CD4-positive, alpha-beta T cell treated with Interleukin-2 at 100 ng/mL for 4 hours (primary cell): ENCODE measurements at places on chromosomes 5 and 9.

DNA sequence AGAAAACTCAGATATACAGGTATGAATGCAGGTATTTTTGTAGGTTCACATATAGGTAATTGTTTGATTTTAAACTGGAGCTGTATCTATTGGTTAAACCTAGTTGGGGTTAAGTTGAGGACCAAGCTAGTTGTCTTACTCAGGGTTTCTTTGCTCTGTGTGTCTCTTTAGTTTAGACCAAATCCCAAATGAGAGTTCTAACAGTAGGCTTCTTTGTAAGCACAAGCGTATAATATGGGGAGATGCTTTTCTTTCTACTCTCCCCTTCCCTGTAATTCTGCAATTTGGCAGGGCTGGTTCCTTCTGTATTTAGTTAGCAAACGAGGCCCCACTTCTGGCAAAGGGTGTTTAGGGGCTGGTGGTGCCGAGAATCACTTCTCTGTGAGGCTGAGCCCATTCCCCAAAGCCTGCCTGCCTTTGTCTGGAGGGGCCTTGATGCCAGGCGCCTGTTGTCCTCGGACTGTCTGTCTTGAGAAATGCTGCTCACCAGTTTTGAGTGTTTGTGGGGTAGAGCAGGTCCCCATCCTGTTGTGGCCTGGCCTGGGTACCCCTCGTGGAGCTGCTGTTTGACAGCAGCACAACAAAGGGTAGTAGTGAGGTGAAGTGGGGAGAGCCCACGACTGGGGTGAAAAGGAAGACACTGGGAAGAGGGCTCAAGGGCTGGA is 259.3 kb downstream of the FANCC start:
- no peak for DNase-seq

DNA sequence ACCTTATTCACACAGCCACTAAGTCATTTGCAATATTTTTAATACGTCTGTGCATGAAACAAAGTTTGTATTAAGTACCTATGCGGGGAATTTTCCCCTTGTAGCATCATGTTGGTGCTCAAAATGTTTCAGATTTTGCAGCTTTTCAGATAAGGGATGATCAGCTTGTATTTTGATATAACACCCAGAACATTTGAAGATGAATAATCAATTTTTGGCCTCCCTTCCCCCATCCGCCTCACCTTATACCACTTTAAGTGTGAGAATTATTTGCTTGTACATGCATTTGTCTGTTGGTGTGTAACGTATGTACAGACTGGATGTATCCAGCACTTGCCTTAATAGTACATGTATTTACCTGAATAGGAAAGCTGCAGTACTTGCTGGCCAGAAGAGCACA is 1.7 kb downstream of the JAK2 start:
- DNase-seq = no peak

- DNase-seq = peak; percentile 8
These were observed 13.1 kb upstream of the IFNA14 start for GRCh38 chr9:21252721-21253547.

- DNase-seq = no peak
These were observed 47.0 kb upstream of the RETREG1 start for GRCh38 chr5:16663840-16664239.

DNA sequence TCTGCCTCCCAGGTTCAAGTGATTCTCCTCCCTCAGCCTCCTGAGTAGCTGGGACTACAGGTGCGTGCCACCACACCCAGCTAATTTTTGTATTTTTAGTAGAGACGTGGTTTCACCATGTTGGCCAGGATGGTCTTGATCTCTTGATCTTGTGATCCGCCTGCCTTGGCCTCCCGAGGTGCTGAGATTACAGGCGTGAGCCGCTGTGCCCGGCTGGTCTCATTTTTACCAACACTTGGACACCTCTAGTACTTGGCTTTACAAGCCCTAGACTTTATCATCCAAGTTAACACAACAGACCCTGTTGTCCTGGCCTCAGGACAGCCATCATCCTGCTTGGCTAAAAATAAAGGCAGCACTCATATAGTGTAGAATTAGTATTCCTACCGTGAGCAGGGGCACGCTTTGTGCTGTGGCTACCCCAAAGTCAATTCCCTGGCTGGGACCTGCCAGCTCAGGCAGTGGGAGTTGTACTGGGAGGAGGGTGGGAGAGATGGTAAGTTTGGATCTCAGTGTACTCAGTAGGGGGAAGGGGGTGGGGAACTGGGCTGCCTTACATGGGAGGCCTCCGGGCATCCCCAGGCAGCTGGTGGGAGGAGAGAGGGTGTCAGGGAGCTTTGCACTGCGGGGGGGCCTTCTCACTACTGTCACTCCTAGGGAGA is 6.6 kb downstream of the PDZD2 start:
- DNase-seq = no peak

GRCh38 chr5:2756211-2757152 is 5.0 kb upstream of the IRX2 start:
- DNase-seq = no peak

- no peak for DNase-seq
These were observed 914.2 kb upstream of the CDH6 start for GRCh38 chr5:30279237-30279636.

DNA sequence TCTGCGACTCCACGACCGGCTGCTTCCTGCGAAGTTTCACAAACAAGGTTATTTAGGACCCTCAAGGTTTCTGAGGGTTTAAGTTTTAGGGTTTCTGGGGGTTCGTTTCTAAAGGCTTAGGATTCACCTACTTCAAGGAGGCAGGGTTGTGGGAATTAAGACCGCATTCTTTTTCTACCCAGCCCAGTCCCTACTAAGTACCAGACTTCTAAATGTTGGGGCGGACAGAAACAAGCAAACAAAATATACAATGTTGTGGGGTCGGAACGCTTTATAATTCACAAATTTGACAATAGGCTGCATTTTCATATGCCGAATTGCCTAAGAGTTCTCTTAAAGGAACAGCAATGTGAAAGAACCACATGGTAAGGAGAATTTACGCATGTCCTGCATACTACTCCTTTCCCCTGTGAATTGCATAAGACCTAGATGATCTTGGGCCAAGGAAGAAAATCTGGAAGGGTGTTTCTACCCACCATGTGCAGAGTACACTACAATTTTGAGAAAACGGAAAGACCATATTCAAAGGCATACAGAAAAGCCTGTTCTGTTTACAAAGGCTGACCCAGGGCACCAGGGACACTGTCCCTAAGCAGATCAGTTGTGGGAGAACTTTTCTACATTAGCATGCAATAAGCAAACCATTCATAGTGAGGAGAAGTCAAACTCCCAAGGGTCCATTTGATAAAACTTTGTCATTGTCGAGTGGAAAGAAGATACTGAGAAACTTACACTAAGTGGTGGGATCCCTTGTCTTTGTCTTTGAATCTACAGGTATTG is 457.3 kb downstream of the RAB3C start:
- DNase-seq = no peak

GRCh38 chr9:98791608-98792490 is 4.5 kb downstream of the ANKS6 start:
- no peak for DNase-seq

DNA sequence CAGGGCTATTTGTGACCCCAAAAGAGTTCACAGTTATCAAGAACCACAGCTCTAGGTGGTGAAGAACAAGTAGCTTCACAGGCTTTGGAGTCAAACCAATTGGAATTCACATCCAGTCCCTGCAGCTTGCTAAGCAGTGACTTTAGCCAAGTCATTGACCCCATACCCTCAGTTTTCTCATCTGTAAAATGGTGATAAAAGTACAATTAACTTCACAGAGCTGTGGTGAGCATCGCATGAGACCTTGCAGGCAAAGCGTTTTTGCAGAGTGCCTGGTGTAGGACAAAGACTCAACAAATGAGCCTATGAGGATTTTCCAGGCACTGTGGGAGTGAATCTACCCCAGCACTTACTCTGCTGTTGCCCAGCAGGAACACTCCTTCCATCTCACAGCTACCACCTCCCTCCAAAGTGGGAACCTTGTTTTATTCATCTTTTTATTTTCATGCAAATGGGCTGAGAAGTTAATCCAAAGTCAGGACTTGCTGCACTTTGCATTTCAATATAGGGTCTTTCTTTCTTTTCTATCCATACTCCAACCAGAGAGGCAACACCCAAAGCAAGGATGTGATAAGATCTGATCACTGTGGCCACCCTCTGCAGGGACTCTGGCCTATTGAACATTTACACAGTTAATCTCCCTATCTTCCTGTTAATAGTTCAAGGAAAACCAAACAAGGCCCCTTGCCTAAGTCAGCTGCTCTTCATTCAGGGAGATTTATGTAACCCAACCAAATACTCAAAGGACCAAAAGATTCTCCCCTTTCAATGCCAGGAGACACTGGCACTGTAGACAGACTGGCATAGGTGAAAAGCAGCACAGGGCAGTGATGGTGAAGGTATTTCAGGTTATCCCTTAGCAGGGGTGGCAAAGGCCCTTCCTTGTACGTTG is 41.9 kb downstream of the ABCA1 start:
- DNase-seq = no peak

- no peak for DNase-seq
These were observed 298.9 kb upstream of the EDIL3 start for GRCh38 chr5:84683594-84683993.

DNA sequence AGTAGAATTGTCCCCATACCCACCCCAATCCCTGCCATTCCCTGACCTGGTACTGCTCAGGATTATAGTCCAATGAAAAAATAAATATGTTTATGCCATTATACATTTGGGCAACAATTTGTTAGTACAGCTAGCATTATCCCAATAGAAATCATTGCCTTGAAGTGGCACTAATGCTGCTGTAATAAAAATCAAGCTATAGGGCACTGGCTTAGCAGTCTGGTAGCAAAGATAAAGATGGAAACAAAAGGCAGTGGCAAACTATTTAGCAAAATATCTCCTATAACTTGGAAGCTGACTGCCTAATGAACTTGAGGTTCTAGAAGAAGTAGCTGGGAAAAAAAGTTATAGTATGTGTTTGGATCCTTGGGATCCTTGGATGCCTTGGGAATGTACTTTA is 2.2 kb upstream of the TOPORS start:
- no peak for DNase-seq

GRCh38 chr9:123523001-123523400 is 167.0 kb downstream of the CRB2 start:
- DNase-seq = no peak

- no peak for DNase-seq
These were observed 258.8 kb upstream of the NUDT12 start for GRCh38 chr5:103821361-103821760.

DNA sequence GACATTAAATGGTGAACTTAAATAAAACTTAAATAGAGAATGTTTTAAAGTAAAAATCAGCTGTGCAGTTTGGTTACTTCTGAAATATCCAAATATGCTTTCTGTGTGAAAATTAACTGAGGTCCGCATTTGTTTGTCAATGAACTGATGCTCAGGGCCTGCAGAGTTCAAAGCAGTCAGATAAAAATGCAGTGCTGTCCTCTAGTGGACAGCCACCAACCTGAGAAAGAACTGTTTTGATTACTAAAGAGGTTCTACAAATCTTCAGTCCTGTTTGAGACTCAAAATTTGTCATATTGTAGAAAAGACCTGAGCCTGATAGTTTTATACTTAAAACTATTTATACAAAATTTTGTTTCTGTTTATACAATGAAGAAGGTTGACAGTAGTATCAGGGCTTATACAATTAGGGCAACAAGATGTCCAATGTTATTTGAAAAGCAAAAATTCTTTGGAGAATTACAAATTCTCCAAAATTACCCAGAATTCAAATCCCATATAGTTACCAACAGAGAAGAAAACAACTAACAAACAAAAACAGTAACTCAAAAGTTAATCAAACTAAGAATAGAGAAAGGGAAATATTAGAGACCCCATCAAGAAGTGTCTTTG is 232.3 kb upstream of the TBCA start:
- DNase-seq = no peak

GRCh38 chr5:11658376-11658775 is 245.9 kb downstream of the CTNND2 start:
- no peak for DNase-seq

DNA sequence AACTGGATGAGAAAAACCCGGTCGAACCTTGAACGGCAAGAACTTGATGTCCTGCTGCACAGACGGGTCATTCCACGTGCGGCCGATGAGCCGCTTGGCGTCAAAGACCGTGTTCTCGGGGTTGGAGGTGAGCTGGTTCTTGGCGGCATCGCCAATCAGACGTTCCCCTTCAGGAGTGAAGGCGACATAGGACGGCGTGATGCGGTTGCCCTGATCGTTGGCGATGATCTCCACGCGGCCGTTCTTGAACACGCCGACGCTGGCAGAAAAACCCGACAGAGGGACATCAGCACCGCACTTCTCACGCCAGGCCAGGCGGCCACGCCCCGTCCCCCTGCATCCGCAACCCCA is 519 bp downstream of the HSPA5 start:
- DNase-seq = peak; percentile 26

DNA sequence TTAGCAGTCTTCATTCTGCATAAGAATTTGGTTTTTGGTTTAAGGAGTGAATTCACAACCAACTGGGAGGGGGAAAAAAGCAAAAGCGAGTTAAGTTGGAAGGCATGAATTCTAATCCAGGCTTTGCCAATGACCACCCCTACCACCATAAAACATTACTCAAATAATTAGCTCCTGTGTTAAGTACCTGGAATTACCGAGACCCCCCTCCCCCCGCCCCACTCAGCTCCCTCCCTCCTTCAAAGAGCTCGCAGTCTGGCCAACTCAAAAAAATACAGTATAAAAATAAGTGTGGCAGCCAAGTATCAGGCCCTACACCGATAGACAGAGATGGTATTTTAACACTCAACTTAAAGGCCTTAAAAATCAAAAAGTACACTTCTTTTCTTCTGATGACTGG is 492 bp downstream of the ATG12 start:
- DNase-seq = no peak

- DNase-seq = no peak
These were observed 403.7 kb upstream of the TRPC7 start for GRCh38 chr5:136769093-136769492.

- no peak for DNase-seq
These were observed 560.7 kb downstream of the HTR1A start for GRCh38 chr5:63401436-63402046.

DNA sequence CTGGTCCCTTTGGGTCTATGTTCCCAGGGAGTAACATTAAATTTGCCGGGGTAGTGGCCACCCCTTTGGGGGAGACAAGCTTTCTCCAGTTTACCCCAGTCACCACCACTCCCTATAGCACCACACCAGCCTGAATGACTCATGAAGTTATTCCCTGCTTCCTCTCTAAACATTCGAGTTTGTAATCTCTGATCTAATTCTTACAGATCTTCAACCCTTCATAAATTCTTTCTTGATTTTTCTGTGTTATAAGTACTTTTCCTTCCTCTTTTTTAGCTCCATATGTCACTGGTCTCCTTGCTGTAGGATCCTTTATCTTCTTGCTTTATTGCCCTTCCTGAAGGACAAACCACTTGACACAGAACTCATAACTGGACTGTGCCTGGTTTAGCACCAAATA is 55.6 kb downstream of the GNA14 start:
- no peak for DNase-seq
